ENCODE measurements at places on chromosomes 1 and 21.

DNA sequence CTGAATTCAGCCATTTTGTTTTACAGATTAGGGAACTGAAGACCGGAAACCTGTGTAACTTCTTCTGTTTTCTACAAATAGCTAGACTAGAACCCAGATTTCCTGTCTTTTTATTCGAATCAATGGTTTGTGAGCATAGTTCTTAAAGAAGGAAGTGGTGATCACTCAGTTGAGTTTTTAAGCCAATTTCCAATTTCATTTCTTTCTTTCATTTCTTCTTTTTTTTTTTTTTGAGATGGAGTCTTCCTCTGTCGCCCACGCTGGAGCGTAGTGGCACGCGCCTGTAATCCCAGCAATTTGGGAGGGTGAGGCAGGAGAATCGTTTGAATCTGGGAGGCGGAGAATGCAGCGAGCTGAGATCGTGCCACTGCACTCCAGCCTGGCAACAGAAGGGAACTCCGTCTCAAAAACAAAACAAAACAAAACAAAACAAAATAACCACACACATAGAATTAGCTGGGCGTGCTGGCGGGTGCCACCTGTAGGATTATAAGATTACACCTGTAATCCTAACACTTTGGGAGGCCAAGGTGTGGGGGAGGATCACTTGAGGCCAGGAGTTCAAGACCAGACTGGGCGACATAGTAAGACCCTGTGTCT is 3.0 kb upstream of the MDM4 start:
- peak; percentile 21 for DNase-seq

GRCh38 chr1:166057650-166058049 is 109.2 kb downstream of the FAM78B start:
- no peak for DNase-seq

DNA sequence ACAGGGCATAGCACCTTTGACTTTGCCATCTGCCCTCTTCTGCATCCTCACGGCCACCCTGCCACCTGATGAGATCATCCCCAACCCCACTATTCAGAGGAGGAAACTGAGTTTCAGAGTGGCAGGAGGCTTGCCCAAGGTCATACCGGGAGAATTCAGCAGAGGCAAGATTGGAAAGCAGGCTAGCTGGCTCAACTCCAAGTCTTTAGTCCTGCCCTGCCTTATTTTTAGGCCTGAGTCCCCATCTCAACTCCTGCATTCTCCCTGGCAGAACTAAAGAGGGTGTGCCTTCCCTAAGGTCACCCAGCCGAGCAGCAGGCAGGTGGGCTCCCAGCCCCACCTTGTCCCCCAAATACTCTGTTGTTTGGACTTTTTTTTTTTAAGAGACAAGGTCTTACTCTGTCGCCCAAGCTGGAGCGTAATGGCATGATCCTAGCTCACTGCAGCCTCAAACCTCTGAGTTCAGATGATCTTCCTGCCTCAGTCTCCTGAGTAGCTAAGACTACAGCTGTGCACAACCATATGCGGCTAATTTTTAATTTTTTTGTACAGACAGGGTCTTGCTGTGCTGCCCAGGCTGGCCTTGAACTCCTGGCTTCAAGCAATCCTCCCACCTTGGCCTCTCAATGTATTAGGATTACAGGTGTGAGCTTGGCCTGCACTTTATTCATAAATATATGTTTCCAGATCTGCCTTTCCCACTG is 13.8 kb upstream of the FGR start:
- DNase-seq: no peak

- no peak for DNase-seq
Measured at GRCh38 chr21:45454060-45454925, 49.3 kb downstream of the COL18A1 start.

DNA sequence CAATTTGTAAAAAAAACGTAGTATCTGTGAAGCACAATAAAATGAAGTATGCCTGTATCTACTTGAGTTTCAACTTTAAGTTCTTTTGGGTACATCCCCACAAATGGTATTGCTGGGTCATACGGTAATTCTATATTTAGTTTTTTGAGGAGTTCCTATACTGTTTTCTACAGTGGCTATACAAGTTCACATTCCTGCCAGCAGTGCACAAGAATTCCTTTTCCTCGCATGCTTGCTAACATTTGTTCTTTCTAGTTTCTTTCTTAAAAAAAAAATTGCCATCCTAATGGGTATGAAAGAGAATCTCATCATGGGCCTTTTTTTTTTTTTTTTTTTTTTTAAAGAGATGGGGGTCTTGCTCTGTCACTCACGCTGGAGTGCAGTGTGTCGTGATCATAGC is 41.9 kb downstream of the UCK2 start:
- no peak for DNase-seq

- no peak for DNase-seq
Measured at GRCh38 chr21:45551316-45551715, 9.1 kb upstream of the SLC19A1 start.

GRCh38 chr1:177858332-177858821 is 111.5 kb downstream of the SEC16B start:
- no peak for DNase-seq

DNA sequence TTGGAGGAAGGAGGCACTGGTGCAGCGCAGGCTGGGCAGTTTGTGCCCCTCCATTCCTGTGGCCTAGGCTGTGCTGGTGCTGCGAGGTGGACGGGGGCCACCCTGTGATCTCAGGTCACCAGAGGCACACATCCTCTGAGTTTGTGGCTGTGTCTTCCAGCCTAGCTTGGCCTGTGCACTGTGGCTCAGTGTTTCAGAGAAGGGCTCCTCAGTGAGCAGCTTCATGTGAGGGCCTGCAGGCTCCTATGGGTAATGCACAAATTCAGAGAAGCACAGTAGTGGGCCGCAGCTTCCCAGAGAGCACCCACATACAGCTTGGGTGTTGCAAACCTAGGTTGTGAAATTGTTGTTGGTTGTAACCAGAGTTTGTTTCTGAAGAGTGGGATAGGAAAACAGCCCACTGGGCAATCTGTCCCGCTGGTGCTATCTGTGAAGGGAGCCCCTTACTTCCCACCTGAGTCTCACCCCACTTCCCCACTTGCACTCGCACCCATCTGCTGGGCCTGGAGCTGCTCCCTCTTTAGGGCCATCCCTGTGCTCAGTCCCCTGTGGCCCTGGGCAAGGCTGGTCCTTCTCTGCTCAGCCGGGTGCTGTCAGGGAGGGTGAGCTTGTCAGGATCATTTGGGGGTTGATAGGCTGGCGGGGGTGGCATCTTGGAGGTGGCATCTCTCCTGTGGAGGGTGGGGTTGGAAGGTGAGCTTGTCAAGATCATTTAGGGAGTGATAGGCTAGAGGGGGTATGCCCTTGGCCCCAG is 30.2 kb downstream of the SNAP47 start:
- no peak for DNase-seq

DNA sequence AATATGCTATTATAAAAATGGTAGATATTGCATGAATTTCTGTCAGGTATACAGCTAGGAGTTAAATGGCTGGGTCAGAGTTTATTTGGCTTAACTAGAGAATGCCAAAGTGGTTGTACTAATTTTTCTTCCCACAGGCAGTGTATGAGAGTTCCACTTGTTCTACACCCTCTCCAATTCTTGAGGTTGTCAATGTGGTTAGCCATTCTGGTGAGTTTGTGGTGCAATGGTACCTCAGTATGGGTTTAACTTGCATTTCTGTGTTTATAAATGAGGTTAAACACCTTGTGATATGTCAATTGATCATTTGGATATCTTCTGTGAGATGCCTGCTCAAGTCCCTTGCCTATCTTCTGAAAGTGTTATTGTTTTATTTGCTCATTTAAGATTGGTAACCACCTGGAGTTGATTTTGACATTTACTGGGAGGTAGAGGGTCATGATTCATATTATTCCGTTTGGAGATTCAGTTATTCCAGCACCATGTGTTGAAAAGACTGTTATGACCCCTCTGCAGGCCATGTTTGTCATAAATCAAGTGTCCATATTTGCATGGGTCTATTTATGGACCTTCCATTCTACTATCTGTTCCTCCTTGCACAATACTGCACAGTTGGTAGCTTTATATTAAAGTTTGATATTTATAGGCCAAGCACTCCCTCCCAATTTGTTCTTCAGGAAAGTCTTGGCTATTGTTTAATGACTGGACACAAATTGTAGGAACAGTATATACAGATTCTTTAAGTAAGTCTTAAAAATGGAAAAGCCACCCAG is 5.8 kb downstream of the FALEC start:
- no peak for DNase-seq

- DNase-seq: no peak
Measured at GRCh38 chr1:55446351-55446750, 231.2 kb upstream of the USP24 start.

DNA sequence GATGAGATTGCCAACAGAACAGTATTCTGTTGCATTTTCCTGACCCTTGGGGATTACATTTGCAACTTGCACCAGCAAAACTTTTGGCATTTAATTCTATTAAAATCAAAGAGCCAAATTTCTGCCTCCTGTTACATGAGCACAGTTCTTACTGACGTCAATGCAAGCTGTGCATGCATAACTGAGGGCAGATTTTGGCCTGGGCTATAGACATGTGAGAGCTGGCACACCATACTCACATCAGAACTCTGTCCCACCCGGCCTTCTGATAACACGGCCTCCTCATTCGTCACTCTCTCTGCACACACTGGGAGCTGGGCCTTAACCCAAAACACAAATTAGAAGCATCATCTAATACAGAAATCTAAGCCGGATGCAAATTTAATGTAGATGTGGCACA is 31.5 kb downstream of the PAPPA2 start:
- no peak for DNase-seq

GRCh38 chr1:11860587-11860986 is 1.8 kb upstream of the NPPB start:
- DNase-seq: no peak

DNA sequence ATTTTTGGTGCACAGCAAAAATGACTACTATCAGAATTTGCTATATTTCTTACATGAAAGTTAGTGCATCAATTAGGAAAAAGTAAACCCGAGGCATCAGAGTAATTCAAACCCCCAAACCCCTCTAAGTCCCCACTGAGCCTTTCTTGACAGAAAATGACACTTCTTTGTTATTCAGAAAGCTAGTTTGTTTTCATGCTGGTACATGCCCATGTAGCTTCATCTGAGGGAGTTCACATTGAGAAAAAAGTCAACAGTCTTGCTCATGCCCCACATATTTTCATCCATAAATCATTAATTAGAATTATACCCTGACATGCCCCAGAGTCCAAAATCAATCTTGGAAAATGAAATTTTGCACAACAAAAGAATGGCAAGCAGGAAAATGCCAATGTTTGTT is 39.9 kb upstream of the PDC start:
- no peak for DNase-seq

DNA sequence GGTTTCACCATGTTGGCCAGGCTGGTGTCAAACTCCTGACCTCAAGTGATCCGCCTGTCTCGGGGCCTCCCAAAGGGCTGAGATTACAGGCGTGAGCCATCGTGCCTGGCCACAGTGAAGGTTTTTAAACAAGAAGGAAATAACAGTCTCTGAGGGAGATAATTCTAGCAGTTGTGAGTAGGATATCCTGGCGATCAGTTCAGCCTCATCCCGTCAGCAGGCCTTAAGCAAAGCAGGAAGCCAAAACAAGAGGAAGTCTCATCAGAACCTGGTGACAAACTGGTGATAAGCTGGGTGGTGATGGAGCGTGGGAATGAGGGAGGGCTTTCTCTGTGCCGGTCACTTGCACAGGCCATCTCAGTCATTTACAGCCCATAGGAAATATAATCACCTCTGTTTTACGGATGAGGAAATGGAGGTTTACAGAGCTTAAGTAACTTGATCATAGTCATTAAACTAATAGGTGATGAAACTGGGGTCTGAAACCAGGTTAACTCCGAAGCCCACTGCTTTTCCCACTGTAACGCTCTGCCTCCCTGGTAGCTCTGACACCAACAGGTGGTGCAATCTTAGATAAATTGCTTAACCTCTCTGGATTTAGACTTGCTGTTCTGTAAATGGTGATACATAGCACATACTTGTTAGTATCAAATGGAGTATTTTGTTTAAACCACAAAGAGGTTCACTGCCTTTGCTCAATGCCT is 40.8 kb upstream of the A3GALT2 start:
- no peak for DNase-seq

DNA sequence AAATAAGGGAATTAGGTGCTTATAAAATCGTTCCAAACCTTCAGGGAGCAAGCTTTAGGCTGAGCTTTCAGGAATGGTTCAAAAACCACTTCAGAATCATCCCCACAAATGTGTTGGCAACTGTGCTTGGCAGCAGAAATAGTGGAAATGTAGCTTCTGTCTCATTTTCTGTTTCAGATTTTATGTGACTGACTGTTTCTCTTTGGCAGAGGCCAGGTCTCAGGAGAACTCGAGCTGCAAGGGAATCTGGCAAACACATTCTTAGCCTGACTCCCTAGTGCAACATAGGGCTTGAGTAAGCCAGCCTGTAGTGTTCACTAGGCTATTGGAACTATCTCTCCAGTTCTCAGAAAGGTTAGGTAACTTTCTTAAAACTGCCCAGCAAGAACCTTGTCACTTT is 128.6 kb downstream of the PLA2G4A start:
- DNase-seq: no peak

Data from stimulated activated CD4-positive, alpha-beta T cell treated with anti-CD3 and anti-CD28 coated beads, Interleukin-15, amount 100 ng/mL, for 1 hour (primary cell).